ENCODE measurements at places on chromosomes 13 and 19. TPM values are rescaled to one million over a fixed set of nuclear protein-coding genes. Genes with fewer than 3 reads are reported as not detected.

DNA sequence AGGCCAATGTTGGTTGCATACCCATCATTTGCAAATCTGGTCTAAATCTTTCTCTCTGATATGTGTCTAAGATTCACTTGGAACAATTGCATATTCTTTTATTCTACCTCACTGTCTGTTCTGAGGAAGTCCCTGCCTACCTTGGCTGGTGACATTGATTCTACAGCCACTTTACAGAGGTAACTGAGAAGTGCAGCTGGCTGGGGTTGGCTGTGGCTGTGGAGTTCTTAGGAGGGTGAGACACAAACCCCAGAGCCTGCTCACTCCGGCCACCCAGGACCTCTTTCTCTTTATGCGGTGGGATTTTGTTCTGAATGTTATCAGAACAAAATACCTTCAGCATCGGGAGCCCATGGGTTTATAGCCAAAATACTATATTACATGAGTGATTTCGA lies 54.5 kb upstream of the IRS2 start:
- H3K4me3 ChIP-seq: no peak overlapping the region
- no peaks in the 10 kb centered on the region for H3K36me3 ChIP-seq
- H3K4me1 ChIP-seq: no peaks in the 10 kb centered on the region
- no peak for DNase-seq

Gene ZNF541
- not detected for polyA plus RNA-seq

GRCh38 chr13:108752276-108752675 lies 122.9 kb downstream of the MYO16 start:
- no peaks in the 10 kb centered on the region for H3K27me3 ChIP-seq
- H3K4me3 ChIP-seq: no peak overlapping the region
- H3K4me1 ChIP-seq: no peaks in the 10 kb centered on the region
- H3K36me3 ChIP-seq: no peaks in the 10 kb centered on the region
- no peak for DNase-seq

Gene LENG8
- polyA plus RNA-seq: 92.8 TPM

DNA sequence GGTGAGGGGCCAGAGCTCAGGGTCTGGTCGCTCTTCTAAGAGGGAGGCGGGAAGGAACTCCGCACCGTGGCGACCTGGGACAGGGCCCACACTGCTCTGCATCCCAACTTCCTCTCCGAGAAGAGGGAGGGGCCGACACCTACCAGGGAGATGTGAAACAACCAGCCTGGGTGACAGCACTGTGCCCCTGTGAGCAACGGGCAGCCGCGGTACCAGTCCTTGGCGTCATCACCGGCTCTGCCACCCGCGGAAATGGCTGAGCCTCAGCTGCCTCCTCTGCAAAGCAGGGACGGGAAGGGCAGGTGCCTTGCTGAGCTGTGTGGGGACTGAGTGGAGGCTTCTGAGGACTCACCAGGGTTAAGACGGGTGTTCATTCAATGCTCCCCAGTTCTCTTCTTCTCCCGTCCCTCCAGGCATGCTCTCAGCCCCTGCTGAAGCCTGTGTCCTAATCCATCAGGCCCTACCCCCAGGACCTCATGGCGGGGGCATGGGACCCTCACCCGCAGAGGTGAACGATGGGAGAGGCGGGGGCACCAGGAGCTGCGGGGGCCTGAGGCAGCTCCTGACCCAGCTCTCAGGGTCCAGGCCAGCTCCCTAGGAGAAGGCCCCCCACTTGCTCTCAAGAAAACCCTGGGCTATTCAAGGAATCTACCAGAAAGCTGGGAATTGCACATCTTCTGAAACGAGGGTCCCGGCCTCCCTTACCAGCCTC lies 9.3 kb downstream of the ZNF787 start:
- H3K4me1 ChIP-seq: peaks cover 63% of the 10 kb centered on the region
- no peak overlapping the region for H3K4me3 ChIP-seq
- no peak for DNase-seq
- no peaks in the 10 kb centered on the region for H3K36me3 ChIP-seq
- no peaks in the 10 kb centered on the region for H3K27me3 ChIP-seq
- peak overlapping the region; percentile 93 for H3K27ac ChIP-seq

Gene MEDAG
- not detected for polyA plus RNA-seq

- peak overlapping the region; percentile 51 for H3K27ac ChIP-seq
- no peaks in the 10 kb centered on the region for H3K4me1 ChIP-seq
- H3K36me3 ChIP-seq: peaks cover 45% of the 10 kb centered on the region
- H3K27me3 ChIP-seq: no peaks in the 10 kb centered on the region
Measured at GRCh38 chr13:19664481-19665230, 31.2 kb downstream of the MPHOSPH8 start.

DNA sequence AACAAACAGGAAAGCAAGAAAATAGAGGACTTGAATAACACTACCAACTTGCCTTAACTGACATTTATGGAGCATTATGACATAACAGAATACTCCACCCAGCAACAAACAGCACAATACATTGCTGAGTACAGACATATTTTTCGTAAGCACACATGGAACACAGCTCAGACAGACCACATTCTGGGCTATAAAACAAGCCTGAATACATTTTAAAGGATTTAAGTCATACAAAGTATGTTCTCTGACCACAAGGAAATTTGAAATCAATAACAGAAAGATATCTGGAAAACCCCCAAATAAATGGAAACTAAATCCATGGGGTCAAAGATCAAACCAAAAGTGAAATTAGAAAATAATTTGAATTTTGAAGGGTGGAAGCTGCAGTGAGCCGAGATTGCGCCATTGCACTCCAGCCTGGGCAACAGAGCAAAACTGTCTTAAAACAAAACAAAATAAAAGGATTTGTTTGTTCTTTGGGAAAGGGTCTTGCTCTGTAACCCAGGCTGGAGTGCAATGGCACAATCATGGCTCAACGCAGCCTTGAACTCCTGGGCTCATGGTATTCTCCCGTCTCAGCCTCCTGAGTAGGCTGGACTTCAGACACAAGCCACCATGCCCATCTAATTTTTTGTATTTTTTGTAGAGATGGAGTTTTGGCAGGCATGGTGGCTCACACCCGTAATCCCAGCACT lies 5.6 kb downstream of the ZDHHC20 start:
- no peaks in the 10 kb centered on the region for H3K27me3 ChIP-seq
- H3K27ac ChIP-seq: no peak overlapping the region
- peaks cover 11% of the 10 kb centered on the region for H3K4me1 ChIP-seq

Measured in cardiac muscle cell (in vitro differentiated cells and primary cell).